Vagina (tissue), 2 donors: ENCODE measurements at places on chromosomes 16 and 17. TPM values are rescaled to one million over a fixed set of nuclear protein-coding genes. Genes with fewer than 3 reads are reported as not detected.

GRCh38 chr16:53489755-53490154 lies 13.3 kb downstream of the AKTIP start:
- no peaks in the 10 kb centered on the region for H3K27me3 ChIP-seq
- H3K4me3 ChIP-seq, result no peak overlapping the region
- DNase-seq, result no peak
- H3K27ac ChIP-seq, result no peak overlapping the region
- peaks cover 59% of the 10 kb centered on the region for H3K36me3 ChIP-seq

- no peak for DNase-seq
- H3K36me3 ChIP-seq, result no peaks in the 10 kb centered on the region
- H3K4me3 ChIP-seq, result no peak overlapping the region
- H3K27ac ChIP-seq, result no peak overlapping the region
These were observed 2.4 kb downstream of the DHRS7B start for GRCh38 chr17:21129023-21129681.

- DNase-seq, result no peak
- H3K36me3 ChIP-seq, result no peaks in the 10 kb centered on the region
- no peak overlapping the region for H3K4me3 ChIP-seq
These were observed 169.8 kb downstream of the ABCC12 start for GRCh38 chr16:47986031-47986430.

- H3K4me3 ChIP-seq, result no peak overlapping the region
- H3K27me3 ChIP-seq, result no peaks in the 10 kb centered on the region
- no peak for DNase-seq
- peaks cover 6% of the 10 kb centered on the region for H3K4me1 ChIP-seq
These were observed 29.6 kb downstream of the NTN1 start for GRCh38 chr17:9050801-9051401.

PHOSPHO1 gene
- total RNA-seq, result not detected

GRCh38 chr16:19169082-19169639 lies 1.1 kb downstream of the SYT17 start:
- H3K4me3 ChIP-seq, result peak overlapping the region; percentile 53
- H3K27ac ChIP-seq, result no peak overlapping the region
- H3K4me1 ChIP-seq, result peaks cover 20% of the 10 kb centered on the region
- H3K27me3 ChIP-seq, result no peaks in the 10 kb centered on the region
- no peak for DNase-seq

ICAM2 gene
- total RNA-seq, result 55.7 TPM

GRCh38 chr17:11485336-11486100 lies 112.8 kb upstream of the DNAH9 start:
- H3K4me3 ChIP-seq, result no peak overlapping the region
- DNase-seq, result no peak
- H3K36me3 ChIP-seq, result no peaks in the 10 kb centered on the region
- peaks cover 11% of the 10 kb centered on the region for H3K4me1 ChIP-seq

NOL11 gene
- total RNA-seq, result 35.4 TPM

DNA sequence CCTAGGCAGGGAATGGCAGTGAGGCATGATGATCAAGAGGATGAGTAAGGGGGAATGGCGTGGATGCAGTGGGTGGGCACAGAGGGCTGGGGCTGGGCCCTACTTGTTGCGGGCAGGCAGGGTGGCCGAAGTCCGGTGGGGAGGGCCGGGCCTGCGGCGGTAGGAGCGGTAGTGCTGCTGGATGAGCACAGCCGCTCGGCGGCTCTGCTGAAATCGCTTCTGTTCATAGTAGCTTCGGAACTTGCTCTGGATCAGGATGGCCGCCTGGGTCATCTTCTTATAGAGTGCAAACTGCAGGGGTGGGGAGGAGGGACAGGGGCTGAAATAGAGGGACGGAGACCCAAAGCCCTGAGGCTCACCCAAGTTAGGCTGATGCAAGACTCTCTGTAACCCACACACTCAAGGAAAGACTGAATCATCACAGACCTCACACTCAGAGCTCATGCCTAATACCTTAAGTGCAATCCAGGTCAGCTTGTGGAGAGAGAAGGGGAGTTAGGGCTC lies 1.5 kb upstream of the SPAG7 start:
- DNase-seq, result no peak
- H3K4me1 ChIP-seq, result peaks cover 44% of the 10 kb centered on the region
- peak overlapping the region; percentile 72 for H3K4me3 ChIP-seq
- peak overlapping the region; percentile 96 for H3K27ac ChIP-seq
- H3K27me3 ChIP-seq, result no peaks in the 10 kb centered on the region

- H3K27ac ChIP-seq, result no peak overlapping the region
- H3K4me3 ChIP-seq, result no peak overlapping the region
- H3K36me3 ChIP-seq, result no peaks in the 10 kb centered on the region
- H3K27me3 ChIP-seq, result no peaks in the 10 kb centered on the region
These were observed 13.2 kb upstream of the FOXJ1 start for GRCh38 chr17:76154292-76154691.

- H3K27me3 ChIP-seq, result no peaks in the 10 kb centered on the region
- peaks cover 79% of the 10 kb centered on the region for H3K4me1 ChIP-seq
- DNase-seq, result no peak
- no peaks in the 10 kb centered on the region for H3K36me3 ChIP-seq
- H3K4me3 ChIP-seq, result peak overlapping the region; percentile 80
These were observed 1.2 kb downstream of the JUP start for GRCh38 chr17:41785091-41785858.

- H3K27me3 ChIP-seq, result no peaks in the 10 kb centered on the region
- H3K4me1 ChIP-seq, result peaks cover 13% of the 10 kb centered on the region
- no peaks in the 10 kb centered on the region for H3K36me3 ChIP-seq
- no peak for DNase-seq
These were observed 13.9 kb upstream of the PRPSAP1 start for GRCh38 chr17:76367642-76368041.

DNA sequence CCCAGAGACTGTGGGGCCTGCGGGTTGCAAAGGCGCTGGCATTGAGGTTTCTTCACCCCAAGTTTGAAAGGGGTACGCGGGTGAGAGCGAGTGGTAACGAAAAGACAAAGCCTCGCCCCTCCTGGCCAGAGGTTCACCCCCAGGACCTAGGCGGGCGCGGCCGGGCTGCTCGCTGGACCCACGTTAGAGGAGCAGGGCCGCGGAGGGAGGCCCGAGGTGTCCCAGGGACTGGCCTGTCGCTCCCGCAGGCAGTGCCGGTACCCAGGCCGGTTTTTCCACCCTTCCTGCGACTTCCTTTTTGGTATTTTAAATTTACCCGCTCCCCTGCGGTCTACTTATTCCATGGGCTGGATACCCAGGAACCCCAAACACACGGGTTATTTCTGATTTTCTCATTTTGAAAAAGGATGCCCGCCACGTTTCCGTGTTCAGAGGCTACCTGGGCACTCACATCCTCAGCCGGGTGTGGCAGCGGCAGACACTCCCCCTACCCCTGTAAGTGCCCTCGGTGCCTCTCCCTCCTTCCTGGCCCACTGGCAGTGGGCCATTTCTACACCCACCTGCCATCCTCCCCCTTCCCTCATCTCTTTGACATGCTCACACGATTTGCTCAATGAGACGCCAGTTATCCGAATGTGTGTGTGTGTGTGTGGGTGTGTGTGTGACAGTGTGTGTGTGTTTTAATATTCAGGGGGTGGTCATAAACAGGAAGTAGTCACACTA lies 1.6 kb upstream of the FOXL1 start:
- peaks cover 14% of the 10 kb centered on the region for H3K4me1 ChIP-seq
